Activated CD8-positive, alpha-beta memory T cell treated with anti-CD3 and anti-CD28 coated beads for 48 hours (primary cell): ENCODE measurements at places on chromosomes 1 and 21.

GRCh38 chr1:67708606-67709005 is 23.6 kb downstream of the GADD45A start:
- no peak for DNase-seq

- DNase-seq: no peak
Observed at GRCh38 chr1:65069011-65069565, 78.9 kb upstream of the AK4 start.

GRCh38 chr1:48697066-48697707 is 79.5 kb downstream of the BEND5 start:
- DNase-seq: peak; percentile 56

- no peak for DNase-seq
Observed at GRCh38 chr1:217574265-217574949, 56.5 kb downstream of the GPATCH2 start.

GRCh38 chr1:38814984-38815464 is 44.5 kb downstream of the RRAGC start:
- no peak for DNase-seq

DNA sequence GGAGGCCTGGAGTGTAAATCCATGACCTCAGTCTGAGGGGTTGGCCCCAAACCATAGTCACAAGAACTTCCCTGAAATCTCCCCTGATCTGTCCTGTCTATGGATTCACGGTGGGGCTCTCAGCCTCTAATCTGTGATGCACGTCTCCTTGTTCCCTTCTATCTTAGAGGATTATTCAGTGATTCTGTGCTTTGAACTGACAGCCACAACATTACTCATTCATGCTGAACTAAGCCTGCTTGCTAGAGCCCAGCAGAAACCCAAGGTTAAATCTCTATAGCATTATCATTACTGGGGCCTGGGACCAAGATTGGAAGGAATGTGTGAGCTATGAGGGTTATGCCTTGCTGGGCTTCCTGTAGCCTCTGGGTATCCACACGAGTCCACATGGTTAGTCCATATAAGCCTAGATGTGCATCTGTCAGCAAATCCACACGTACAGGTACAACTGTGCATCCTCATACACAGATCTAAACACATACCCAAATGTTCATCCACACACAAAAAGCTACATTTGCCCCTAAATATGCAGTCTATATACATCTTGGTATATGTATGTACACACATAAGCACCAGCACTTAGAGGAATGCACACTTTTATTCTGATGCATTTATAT is 22.4 kb upstream of the MAGOH start:
- DNase-seq: no peak
